Left cardiac atrium (tissue), 4 donors: ENCODE measurements at places on chromosomes 1 and 21. TPM values are rescaled to one million over a fixed set of nuclear protein-coding genes. Genes with fewer than 3 reads are reported as not detected.

DNA sequence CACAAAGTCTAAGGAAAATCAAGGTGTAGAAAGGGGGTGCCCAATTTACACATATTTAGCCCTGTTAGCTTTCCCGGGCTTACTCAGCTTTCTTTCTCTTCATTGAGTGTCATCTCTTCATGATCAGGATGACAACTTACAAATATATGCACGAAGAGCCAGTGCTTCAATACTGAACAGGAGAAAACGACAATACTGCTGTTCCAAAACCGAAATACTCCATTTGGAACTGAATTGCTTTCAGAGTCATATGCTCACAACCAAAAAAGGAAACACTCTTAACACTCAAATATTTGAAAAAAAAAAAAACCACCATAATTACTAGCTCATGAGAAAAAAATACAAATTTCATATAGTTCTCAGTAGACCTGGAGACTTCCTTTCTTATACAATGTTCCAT is 272.1 kb upstream of the DUSP10 start:
- DNase-seq = no peak

DNA sequence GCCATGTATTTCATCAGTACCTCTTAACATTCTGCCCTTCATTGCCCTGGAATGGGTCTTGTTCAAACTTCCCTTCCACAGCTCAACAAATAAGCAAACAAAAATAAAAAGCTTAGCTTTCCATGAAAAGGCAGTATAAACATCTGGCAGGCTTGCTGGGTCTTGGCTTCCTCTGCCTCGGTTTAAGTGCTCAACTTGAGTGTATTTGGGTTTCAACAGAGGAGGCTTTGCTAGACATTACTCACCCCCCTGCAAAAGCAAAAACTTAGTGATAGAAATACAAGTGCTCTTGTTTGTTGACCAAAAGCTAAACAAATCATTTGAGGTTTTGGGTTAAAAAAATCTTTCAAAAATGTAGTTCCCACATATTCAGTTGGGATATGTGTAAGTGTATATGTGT is 518.5 kb downstream of the PLPP3 start:
- no peak for DNase-seq

- DNase-seq = no peak
These were observed 154.1 kb downstream of the DAB1 start for GRCh38 chr1:57269630-57270225.

DNA sequence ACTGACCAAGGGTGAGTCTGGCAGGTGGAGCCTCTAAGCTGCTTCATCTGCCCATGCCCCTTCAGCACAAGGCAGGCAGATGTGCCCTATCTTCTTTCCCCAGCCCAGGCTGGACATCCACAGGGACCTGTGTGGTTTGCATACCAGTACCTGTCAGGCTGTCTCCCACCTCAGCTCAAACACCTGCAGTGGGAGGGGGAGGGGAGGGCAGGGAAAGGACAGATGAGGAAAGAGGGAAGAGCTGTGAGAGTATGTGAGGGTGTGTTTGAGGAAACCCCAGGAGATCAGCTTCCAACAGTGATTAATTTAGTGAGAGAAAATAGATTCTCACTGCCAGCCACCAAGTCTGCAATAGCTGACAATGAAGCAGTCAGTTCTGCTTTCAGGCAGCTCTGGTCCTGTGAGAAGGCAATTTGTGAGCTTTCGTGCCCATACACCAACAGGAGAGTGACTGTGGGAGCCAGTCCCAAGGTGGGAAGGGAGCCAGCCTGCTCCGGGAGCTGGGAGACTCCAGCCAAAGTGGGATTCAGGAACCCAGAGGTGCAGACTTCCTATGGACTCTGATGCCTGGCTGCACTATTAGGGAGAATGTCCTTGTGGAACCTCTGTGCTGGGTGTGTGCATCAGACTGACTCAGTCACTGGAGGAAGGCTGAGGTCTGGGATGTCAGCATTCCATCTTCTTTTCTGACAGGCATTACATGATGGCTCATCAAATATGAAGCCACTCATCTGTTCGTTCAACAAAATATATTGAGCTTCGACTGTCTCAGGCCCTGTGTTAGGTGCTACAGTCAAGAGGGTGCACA is 59.7 kb downstream of the TNR start:
- no peak for DNase-seq

GRCh38 chr1:232966663-232967062 is 16.3 kb downstream of the NTPCR start:
- DNase-seq = no peak

Gene LRRN2
- total RNA-seq = 3.3 TPM

Gene RORC
- total RNA-seq = 2.3 TPM
